Thoracic aorta (tissue), 2 donors: ENCODE measurements at places on chromosomes 12 and 14.

DNA sequence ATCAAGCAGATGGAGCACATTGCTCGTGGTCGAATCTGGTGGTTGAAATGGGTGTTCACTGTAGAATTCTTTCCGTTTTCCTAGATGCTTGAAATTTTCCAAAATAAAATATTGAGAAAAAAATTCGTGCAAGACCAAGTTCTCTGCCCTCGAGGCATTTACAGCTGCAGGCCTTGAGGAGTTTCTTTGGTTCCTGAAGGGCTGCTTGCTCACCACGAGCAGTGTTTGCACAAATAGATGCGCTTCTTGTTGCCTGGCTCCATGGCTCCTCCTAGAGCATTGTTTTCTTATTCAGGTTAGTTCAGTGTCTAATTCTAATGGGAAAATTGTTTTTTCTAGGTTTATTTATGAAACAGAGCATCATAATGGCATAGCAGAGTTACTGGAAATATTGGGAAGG, 74.5 kb upstream of the DYNC1H1 start:
- DNase-seq, result no peak

DNA sequence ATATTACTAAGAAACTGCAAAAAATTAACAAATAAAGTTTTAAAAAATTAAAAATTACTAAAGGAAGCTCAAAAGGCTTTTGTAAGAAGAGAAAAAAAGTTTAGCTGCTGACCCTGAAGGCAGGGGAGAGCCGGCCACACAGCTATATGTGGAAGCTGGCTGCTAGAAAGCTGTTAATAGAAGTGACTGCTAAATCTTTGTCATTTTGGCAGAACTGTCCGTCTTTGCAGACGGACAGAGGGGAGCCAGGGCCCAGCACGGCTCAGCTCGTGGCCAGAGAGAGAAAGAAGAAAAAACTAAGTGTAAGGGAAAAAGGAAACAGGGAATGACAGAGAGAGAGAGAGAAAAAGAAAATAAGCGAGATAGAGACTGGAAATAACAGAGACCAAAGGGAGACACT, 27.9 kb downstream of the PRMT8 start:
- no peak for DNase-seq

GRCh38 chr12:131409211-131409610, 301.7 kb upstream of the SFSWAP start:
- no peak for DNase-seq

GRCh38 chr14:54674046-54674741, 107.3 kb downstream of the SAMD4A start:
- no peak for DNase-seq

DNA sequence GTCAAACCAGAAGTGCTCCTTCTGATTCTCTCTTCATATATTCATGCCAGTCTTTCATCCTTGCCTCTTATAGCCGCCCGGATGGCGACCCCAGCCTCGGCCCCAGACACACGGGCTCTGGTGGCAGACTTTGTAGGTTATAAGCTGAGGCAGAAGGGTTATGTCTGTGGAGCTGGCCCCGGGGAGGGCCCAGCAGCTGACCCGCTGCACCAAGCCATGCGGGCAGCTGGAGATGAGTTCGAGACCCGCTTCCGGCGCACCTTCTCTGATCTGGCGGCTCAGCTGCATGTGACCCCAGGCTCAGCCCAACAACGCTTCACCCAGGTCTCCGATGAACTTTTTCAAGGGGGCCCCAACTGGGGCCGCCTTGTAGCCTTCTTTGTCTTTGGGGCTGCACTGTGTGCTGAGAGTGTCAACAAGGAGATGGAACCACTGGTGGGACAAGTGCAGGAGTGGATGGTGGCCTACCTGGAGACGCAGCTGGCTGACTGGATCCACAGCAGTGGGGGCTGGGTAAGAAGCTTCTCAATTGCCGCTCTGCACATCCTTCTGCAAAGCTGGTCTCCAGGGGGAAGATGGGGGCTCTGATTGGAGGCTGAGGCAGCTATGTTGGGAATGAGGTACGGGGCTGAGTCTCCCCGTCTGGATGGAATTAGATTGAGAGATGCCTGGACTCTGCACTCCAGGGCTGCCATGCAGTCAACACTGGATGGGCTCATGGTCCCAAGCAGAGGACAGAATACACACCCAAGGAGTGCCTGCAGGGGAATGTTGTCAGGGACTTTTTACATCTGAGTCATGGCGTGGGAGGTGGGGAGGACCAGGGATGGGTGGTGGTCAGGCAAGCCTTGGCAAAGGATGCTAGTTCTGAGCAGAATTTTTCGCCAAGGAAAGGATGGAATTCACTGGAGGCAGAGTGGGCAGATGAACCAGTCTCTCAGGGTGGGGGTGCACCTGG, 1.3 kb downstream of the BCL2L2 start:
- no peak for DNase-seq

DNA sequence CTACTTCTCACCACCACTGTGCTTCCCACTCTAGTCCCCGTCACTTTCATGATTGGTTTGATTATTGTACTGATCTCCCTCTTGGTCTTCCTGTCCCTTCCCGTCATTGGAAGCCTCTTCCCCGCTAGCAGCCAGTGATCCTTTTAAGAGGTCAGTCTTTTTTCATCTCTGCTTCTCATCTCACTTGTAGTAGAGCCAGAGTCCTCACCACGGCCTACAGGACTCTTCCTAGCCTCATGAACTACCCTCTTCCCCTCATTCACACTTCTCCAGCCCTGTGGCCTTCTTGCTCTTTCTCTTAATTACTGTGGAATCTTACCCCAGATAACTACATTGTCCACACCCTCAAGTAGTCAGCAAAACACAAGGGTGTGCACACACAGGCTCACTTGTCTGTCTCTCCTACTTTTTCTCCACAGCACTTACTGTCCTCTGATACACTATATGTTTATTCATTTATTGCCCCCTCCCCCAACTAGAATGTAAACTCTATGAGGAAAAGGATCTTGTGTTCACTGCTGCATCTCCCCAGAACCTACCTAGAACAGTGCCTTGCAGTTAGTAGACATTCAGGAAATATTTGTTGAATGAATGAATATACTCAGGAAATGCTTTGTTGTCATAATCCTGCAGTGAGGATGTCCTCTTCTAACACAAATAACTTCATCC, 66.3 kb downstream of the CKB start:
- no peak for DNase-seq

DNA sequence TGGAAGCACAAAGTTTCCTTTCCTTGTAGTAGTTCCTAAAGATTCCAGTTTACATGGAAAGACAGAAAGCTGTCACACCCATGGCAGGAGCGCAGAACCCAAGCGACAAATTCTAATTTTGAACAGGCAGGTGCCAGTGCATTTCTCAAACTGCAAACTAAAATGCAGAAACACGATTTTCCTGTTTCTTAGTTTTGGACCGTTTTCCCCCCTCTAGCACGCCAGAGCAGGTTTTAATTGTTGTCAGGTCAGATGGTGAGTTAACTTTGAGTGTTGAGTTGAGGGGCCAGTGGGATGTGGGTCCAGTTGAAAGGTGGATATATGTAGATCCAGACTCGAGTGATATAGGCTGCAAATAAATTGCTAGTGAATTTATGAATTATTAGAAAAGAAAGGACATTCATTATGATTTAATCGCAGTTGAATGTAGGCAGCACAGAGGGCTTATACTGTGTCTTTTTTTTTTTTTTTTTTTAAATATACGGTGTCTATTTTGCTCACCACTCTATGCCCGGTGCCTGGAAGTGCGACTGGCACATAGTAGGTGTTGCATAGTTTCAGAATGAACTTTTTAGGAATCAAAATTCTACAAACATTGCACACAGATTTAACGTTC, 909 bp upstream of the ETFBKMT start:
- no peak for DNase-seq

DNA sequence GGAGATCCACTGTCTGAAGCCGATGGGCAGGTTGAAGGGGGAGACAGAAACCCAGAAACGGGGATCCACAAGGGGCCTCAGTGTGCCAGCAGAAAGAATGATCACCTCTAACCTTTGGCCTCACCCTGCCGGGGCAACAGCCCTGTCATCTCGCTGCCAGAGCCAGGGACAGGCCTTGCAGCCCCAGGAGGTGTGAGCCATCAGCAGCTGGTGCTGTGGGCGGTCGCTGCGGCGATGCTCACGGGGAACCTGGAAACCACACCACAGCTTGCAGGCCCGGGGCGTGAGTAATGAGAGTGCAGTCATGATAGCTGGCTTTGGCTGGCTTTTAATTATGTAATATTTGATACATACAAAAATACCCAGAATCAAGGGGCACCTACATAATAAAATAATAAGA, 4.7 kb upstream of the TTC7B start:
- no peak for DNase-seq

GRCh38 chr14:102279688-102280348, 25.1 kb downstream of the MOK start:
- DNase-seq, result no peak

- no peak for DNase-seq
Observed at GRCh38 chr14:36653962-36654793, 7.5 kb upstream of the PAX9 start.

DNA sequence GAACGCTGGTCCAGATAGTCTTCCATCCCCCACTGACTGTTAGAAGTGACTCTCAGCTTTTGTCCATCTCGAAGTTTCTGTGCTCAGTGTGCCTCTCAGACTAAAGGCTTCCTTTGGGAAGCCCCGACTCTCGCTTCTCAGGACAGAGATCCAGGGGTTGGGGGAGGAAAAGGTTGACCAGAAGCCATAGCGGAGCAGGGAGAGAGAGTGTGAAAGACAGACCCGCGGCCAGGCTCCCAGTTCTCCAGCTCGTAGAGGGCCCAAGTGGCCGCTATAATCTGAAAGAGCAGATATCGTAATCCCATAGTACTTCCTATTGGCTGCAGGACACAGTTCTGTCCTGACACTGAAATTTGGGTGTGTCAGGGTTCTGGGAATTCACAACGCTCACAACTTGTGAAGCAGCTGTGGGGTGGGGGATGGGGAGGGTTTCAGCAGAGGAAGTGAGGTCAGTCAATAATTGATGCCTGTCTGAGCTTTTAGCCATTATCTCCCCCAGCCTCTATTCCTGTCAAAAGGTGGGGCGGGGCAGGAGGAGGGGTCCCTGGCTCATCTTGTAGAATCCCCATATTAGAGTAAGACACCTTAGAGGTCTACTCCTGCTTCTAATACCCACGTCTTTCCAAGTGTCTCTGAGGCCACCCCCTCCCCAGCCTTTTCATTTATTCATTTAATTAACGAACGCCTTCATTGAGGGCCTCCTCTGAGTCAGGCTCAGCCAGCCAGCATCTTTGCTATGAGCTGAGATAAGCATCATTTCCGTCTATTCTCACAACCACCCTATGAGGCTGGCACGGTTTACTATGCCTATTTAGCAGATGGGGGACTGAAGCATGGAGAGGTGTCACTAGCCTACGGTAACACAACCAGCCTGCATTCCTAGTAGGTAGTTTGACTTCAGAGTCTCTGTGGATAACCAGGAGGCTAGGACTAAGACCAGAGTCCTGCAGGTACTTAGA, 1.6 kb upstream of the ACVRL1 start:
- DNase-seq, result no peak

GRCh38 chr14:93734086-93734822, 54.0 kb downstream of the PRIMA1 start:
- no peak for DNase-seq

- no peak for DNase-seq
Observed at GRCh38 chr14:23633160-23633701, 2.9 kb upstream of the DHRS2 start.

DNA sequence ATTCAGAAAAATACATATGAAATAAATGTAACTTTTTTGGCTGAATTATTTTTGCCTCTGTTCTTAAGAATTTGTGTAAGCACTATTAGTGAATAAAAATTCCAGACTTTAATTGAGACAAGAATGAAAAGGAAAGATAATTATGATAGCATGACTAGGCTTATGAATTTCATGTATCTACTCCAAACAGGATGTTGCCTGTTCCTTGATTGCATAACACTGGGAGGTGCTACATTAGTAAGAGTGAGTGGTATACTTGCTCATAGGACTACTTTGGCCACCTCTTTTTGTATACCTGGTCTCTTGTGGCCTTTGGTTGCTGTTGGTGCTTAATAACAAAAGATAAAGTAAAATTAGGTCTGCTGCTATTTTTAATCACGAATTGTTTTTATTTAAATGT, 112.8 kb downstream of the NAV3 start:
- no peak for DNase-seq

DNA sequence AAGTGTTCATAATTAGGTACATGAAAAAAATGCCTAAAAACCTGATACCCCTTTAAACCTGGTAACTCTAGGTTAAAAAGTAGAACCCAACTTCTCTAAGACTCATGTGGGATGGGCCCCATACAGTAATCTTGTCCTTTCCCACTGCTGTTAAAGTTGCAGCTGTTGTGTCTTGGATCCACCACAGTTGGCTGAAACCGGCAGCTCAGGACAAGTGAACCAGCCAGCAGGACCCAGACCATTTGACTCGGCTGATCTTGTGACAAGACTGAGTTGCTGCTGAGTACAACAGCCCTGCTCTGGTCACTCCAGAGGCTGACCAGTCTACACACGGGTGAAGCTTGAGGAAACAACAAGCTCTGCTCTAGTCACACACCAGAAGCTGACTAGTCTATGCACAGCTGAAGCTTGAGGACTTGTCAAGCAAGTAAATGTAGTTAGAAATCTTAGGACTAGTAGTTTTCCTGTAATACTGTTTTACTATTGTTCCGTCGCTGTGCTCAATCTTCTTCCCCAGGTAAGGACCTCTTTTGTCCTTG, 60.6 kb downstream of the DHRS2 start:
- no peak for DNase-seq

- no peak for DNase-seq
Observed at GRCh38 chr14:31855262-31855661, 221.8 kb upstream of the ARHGAP5 start.

DNA sequence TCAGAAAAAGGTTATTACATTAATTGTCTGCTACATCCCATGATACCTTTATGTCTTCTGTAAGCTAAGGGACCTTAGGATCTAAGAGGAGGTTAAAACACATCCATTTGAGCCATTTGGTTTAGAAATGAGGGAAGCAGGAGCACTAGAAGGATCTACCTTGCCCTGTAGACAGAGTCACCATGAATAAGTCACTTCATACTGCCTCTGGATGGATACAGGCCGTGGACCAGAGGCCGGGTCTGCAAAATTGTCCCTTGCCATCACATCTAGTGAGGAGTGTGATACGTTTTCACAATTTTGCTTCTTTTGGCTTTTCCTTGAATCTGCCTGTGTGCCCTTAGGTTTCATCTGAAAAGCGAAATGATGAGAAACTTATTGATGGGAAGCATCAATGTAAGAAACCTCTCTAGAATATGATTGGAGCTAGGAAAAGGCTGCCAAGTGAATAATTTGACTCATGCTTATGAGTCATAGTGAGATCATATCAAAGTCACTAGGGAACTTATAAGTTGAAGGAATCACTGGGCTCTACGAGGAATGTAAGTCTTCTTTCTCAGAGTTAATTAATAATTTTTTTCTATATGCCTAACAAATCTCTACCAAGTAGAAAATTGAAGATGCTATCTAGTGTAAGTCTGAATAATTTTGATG, 10.8 kb downstream of the GLRX5 start:
- DNase-seq, result no peak
